ENCODE measurements at places on chromosomes 5 and 9.

GRCh38 chr9:34651876-34652601, at the start of gene IL11RA:
IL11RA (plus strand) TSS chr9:34652185; CDS start chr9:34655218, 3,033 bp downstream.
- DNase-seq = peak; percentile 80

DNA sequence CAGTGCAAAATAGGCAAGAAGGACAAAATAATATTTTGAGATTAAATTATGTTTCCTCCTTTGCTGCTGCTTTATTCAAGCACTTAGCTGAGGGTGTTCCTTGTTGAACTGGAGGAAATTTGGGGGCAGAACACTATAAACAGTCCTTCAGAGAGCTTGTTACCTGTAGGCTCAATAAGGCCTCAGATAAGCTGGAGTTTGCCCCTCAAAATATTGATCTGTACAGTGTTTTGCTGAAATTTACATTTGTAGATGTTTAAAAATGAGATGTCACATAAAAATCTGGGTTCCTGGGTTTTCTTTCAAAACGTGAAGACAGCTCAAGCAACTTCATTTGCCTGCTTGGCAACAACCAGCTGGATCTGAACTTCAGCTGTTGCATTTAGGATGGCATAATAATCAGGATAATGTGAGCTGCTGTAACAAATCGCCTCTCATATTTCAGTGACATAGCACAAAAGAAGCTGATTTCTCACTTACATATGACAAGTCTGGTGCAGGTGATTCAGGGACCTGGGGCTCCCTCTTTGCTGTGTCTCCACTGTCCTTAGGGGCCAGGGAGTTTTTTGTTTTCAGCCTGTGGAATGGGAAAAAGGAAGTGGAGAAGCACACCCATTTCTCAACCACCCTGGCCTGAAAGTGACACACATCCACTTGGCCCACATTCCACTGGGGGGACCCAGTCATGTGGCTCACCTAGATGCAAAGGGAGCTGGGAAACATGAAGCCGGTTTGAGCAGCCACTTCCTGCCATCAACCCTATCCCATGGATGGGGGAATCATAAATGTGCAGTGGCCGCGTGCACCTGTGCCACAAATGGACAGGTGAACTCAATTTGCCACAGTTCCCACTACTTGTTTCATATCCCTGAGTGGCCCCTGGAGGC, 2.4 kb upstream of the PSAT1 start:
- DNase-seq = no peak

- DNase-seq = no peak
Observed at GRCh38 chr5:158388021-158388420, 529.1 kb upstream of the CLINT1 start.

DNA sequence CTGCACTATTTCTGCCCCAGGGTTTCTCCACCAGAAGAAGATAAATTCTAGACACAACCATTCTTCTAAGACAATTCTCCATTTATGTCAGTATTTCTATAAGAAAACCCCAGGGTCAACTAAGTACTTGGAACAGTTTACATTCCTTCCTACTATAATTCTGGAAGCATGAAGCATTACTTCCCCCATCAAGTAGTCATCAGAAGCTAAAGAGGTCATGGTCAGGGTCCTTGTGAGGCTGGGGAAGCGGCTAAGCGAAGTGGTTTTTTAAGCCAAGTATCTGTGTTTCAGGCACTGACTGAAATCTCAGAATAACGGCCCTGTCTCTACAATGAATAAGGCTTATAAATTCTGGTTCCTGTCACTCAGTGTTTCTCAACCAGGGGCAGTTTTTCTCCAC, 197.8 kb downstream of the GLIS3 start:
- no peak for DNase-seq

DNA sequence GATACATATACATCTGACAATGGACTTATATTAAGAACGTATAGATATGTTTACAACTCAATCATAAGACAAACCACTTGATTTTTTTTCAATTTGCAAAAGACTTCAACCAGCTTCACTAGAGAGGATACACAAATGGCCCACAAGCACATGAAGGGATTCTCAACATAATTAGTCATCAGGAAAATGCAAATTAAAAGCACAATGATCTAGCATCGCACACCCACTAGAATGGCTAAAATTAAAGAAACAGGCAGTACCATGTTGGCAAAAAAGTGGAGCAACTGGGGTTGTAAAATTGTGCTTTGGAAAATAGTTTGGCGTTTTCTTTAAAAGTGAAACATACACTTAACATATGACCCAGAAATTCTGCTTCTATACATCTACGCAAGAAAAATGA, 80.0 kb upstream of the TRIO start:
- peak; percentile 77 for DNase-seq

DNA sequence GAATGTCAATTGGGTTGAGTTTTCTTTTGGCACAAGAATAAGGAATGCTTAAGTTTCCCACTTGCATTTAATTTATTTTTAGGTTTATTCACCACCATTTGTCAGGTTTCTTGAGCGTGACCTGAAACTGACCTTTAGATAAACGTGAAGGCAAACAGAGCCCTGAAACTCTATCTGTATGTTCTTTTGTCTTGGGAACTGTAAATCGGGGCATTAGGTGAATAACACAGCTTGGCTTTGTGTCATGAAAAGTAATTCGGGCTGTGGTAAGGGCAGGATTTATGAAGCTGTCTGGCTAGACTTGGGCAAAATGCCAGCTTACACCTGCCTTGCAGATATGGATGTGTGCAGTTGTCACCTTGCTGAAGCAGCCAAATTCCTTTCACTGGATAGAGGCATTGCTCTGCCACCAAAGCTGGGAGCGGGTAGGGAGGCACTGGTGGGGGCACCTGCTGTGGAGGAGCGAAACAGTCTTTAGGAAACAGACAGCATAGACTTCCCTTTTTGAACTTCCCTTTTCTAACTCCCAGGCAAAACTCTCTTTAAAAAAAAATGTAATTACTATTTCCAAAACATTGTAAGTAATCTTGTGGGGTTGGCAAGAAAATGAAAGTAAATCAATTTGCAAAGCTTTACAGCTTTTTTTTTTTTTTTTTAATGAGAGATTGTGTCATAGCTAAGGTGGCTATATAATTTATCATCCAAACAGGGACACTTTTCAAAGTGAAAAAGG, 545.2 kb downstream of the CSNK1G3 start:
- peak; percentile 16 for DNase-seq

DNA sequence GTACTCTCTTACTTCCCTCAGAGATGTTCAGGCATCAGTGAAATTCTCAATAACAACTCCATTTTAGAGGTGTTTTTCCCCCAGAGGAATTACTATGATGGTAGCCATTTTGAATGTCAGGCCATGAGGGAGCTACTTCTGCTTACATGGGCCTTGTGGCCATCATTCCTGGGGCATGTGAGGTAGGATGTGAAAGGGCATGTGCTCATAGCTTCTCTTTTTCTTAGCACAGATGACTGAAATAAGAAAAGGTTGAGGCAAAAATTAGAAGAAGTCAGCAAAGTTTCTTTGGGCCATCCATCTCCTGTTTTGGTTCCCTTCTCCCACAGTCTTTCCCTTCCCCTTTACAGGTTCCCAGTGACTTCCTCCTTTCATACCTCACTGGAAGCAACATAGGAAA, 68.8 kb downstream of the FEM1C start:
- DNase-seq = no peak

DNA sequence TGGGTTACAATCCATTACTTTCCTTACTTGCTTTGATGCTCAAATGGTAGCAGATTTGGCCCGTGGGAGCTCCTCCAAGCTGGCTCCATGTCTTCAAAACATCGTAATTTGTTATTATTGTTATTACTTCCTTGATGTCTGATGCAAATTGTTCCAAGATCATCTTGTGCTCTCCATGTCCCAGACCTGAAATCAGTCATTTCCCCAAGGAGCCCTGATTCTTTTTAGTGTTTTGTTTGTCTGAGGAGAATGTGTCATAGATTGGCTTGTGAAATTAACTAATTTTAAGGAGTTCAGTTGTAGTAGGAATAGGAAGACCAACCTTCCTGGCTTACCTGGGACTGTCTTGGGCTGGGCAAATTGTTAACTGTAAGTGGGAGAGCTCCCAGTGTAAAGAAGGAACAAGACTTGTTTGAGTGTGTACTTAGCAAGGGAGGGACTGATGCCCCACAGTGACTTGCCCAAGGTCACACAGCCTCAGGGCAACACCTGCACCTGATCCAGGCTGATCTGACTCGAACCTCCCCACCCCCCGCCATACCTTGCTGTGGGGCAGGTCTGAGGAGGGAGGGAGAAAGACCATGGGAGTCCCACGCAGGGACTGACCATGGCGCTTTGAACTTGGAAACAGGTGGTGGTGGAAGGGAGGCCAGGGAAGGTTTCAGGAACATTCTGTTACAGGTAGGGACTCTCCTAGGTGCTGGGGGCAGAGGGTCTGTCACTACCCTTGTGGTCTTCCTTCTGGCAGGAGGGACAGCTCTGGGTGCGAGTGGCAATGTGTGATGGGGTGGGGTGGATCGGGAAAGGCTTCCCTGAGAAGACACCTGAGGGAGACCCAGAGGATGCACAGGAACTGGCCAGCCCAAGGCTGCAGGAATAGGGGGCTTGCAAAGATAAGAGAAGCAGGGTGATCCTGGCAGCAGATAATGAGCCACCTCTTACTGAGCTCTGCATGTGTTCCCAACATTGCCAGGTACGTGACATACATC, 2.7 kb upstream of the BICD2 start:
- no peak for DNase-seq

GRCh38 chr9:18896531-18897179, 136.4 kb downstream of the SAXO1 start:
- DNase-seq = no peak

GRCh38 chr5:122258840-122259239, 53.2 kb upstream of the SNCAIP start:
- no peak for DNase-seq

GRCh38 chr5:94228791-94229190, 389.6 kb downstream of the KIAA0825 start:
- DNase-seq = no peak

- no peak for DNase-seq
Observed at GRCh38 chr5:173410459-173411233, 82.4 kb upstream of the STC2 start.

GRCh38 chr9:114288193-114289091, 34.5 kb upstream of the ORM1 start:
- peak; percentile 82 for DNase-seq

GRCh38 chr9:137347928-137348327, 45.9 kb upstream of the NRARP start:
- DNase-seq = no peak
